ENCODE measurements at places on chromosomes 5 and 9.

DNA sequence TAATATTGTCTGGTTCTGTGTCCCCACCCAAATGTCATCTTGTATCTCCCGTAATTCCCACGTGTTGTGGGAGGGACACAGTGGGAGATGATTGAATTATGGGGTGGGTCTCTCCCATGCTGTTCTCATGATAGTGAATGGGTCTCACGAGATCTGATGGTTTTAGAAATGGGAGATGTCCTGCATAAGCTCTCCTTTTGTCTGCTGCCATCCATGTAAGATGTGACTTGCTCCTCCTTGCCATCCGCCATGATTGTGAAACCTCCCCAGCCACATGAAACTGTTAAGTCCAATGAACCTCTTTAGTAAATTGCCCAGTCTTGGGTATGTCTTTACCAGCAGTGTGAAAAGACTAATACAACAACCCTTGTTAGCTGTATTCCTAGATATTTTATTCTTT lies 44.5 kb downstream of the GIN1 start:
- DNase-seq = no peak

DNA sequence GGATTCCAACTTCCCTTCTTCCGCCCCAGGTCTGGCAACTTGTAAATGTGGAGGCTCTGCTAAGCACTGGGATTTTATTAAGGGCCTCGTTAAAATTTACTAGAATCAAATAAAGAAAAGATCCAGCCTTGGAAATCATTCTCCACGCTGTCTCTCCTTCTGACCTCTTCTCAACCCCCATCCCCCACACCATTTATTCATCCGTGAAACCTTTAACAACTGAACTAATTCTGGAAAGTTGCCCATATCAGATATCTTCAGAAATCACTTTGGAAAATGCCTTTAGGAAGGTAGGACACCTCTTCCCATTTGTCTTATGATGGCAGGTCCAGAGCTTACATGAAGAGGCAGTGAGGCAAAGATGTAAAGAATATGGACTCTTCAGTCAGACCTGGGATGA lies 288.5 kb downstream of the SLIT3 start:
- DNase-seq = no peak

DNA sequence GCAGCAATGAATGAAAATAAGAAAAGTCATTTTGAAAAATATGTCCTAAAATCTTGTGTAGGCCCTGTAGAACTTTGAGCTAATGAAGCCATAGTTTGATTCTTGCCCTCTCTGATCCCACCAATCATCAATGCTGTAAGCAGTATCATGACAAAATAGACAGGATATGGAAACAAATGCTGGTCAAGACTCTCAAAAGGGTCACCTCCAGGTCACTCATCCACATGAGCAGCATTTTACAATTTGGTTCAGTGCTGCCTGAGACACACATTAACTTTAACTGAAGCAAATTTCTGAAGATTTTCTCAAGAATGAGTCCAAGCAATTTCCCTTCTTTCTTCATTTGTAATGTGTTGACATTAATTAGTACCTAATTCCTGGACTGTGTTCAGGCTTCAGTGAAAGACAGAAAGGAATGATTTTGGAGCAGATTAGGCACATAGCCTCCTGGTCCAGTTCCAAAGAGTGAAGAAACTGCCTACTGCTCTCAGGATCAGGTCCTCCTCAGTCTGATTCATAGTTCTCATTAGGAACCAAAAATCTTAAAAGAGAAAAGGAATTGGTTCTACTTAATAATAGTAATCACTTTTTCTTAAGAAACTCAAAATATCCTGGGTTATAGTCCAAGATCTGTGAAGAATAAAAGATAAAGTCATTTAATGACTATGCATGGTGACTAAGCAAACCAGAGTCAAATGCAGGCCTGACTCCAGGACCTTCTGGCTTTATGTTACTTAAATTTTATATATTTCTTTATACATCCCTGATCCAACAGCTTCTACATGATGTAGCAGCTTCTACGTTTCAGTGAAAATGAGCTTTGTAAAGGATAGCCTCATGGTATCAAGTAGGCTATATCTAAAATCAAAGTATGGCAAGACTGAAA lies 192.1 kb upstream of the RGMB start:
- DNase-seq = peak; percentile 83

DNA sequence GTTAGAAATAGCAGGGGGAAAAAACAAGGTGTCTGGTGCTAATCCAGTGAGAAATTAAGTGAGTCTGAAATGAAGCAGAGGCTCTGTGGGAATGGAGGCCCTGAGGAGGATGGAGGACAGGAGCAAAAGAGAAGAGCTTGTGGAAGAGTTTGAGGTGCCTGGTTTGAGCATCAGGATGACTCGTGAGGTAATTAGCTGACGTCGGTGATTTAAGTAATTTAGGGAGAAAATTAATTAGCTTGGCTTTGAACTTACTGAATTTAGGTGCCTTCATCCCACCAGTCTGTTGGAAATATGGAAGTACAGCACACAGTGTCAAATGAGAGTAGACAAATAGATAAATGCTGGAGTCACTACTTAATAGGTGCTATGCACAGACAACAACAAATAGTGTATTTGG lies 103.0 kb upstream of the CDH6 start:
- DNase-seq = no peak

DNA sequence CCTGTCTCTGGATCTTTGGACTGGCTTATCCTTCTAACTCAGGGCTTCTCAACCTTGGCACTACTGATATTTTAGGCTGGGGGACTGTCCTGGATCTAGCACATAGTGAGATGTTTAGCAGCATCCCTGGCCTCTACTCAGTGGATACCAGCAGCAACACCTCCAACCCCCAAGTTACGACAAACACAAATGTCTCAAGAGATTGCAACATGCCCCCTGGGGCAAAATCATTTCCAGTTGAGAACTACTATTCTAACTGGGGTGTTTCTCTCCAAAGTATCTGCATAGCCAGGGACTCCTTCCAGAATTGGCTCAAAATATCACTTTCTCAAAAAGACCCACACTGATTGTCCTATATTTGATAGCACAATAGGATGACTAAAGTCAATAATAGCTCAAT lies 7.2 kb upstream of the TLR4 start:
- DNase-seq = no peak

All from fibroblast of skin of left quadriceps (primary cell).